ENCODE measurements at places on chromosomes 5 and 9.

DNA sequence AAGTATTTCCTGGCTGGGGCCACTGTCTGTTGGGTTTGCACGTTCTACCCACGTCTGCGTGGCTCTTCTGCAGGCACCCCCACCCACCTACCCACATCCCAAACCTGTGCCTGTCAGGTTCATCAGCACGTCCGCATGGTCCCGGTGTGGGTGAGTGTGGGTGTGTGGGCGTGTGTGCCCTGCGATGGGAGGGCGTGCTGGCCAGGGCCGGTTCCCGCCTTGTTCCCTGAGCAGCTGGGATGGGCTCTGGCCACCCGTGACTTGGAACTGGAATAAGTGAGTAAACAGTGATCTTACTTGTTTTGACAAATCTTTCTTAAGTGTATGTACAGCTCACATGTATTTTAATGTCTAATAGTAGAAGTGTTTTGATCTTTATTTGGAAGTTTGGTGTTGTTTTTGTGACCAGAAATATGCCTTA, 20.4 kb downstream of the ERGIC1 start:
- peak; percentile 67 for DNase-seq

DNA sequence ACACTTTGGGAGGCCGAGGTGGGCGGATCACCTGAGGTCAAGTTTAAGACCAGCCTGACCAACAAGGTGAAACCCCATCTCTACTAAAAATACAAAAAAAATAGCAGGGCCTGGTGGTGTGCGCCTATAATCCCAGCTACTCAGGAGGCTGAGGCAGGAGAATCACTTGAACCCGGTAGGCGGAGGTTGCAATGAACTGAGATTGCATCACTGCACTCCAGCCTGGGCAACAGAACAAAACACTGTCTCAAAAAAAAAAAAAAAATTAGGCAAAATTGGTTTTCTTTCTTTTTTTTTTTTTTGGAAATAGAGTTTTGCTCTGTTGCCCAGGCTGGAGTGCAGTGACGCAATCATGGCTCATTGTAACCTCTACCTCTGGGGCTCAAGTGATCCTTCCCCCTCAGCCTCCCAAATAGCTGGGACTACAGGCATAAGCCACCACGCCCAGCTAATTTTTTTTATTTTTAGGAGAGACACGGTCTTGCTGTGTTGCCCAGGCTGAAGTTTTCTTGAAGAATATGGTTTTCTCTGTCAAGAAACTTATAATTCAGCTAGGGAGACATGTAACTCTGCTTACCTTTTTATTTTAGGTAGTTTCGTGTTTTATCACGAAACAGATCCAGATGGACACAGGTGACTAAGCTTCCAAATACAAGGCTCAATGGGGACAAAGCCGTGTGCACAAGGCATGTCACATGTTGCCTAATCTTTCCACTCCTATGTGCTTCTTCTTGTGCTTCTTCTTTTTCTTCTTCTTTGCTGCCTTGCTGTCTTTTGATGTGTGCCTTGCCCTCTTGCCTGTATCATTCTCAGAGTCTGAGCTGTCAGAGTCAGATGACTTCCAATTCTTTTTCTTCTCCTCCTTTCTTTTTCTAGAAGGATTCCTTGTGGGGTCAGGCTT, 14.3 kb downstream of the TTC1 start:
- DNase-seq: no peak

DNA sequence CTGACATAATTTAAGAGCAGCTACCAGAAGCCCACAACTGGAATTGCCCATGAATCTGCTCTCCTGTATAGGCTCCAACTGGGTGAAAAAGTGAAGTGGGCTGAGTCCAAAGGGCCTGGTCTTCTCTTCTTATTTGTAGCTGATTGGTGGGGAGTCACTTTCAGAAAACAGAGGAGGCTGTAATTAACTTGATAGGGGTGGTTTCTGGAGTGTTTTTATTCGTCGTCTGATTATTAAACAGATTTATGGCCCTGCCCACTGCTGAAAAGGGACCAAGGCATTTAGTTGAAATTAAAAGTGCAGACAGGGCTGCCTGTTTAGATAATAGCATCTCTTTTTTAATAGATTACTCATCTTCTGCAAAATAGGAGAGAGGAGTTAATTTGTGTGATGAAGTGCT, 81.0 kb upstream of the SAP30L start:
- no peak for DNase-seq

- no peak for DNase-seq
Observed at GRCh38 chr9:11402621-11403020, 789.8 kb upstream of the PTPRD start.

- no peak for DNase-seq
Observed at GRCh38 chr5:127936439-127936972, 147.1 kb upstream of the SLC12A2 start.

GRCh38 chr9:134358662-134359319, 32.5 kb downstream of the RXRA start:
- DNase-seq: no peak

DNA sequence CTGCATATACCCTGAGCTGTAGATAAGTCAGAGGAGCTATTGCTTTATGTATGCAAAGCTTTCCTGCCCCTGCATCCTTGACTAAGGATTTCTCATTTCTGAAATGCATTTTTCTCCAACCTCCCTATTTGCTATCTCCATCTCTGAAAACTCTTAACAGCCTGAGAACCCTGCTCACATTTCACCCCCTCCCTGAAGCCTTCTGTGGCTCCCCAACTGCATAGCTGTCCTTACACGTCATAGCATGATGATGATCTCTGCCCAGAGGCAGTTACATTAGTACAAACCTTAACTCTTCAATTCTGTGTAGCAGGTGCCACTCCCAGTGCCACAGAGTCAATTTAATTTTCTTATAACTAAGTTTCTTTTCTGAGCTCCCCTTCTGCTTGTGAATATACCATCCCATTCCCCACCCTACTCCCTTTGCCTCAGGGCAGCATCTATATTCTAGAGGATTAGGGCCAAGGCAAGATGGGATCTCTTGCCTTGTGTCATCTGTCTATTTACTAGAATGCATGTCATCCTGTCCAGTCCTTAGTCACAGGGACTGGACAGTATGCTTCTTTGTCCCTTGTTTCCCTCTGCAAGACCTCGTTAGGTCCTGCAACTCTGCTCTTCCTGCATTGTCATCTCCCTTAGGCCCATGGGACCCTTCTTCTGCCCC, 149.7 kb upstream of the SPRY4 start:
- no peak for DNase-seq

DNA sequence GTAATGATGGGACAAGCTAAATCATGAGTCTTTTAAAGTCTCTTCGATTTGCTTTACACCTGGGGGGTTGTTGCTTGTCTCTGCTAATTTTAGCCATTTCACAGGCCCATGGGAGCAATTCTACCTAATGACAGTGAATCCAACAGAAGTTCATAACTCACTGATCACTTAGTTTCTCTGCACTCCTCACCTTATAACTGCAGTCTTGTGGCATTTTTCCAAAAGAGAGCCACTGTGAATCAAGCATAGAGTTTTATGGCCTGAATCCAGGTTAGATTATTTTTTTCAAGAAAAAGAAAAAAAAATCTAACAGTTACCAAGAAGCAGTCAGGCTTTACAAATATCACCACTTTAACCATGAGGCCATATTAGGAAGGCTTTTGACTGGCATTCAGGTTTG, 1.5 kb upstream of the IL7R start:
- DNase-seq: no peak

- DNase-seq: no peak
Observed at GRCh38 chr5:59390074-59390659, 503.4 kb downstream of the PDE4D start.

GRCh38 chr9:128457207-128457606, 1.4 kb downstream of the ODF2 start:
- DNase-seq: no peak

- DNase-seq: no peak
Observed at GRCh38 chr5:121937762-121938161, 24.0 kb upstream of the SRFBP1 start.

DNA sequence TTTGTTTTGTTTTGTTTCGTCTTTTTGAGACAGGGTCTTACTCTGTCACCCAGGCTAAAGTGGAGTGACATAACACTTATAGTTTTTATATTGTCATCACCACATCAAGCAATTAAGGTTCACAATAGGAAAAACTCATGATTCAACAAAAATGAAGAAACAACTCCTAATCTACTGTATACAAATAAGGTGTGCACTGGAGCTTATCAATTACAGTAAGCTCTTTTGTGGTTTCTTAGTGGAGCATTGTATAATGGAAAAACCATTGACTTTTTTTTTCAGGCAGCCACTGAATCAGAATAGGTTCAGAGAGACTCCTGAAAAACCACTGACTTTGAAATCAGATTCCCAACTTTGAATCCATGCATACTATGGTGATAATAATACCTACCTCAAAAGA, 10.8 kb upstream of the PLIN2 start:
- DNase-seq: no peak

- no peak for DNase-seq
Observed at GRCh38 chr5:61097465-61097864, 64.8 kb downstream of the SMIM15 start.

DNA sequence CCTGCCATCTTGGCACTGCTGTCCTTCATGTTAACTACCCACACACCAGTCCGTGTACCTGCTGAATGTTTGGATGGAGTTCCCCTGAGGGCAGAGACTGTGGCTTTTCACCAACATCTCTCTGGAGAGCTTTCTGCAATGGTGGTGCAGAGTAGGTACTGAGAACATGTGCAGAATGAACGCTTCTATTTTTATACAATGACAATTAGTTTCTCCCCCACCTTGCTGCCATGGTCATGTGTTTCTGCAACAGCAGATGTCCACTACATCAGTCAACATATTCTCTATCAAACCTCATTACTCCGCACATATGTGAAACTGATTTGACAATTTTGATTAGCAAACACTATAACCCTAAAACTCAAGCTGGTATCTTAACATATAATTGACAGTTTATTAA, 14.5 kb downstream of the PTCH1 start:
- DNase-seq: no peak

GRCh38 chr9:99491408-99492158, 269.5 kb downstream of the SEC61B start:
- DNase-seq: no peak

GRCh38 chr5:42518595-42519221, 95.5 kb downstream of the GHR start:
- DNase-seq: no peak

GRCh38 chr5:122858451-122858850, 13.0 kb downstream of the SNX24 start:
- no peak for DNase-seq

GRCh38 chr5:1751864-1752822, 47.5 kb downstream of the MRPL36 start:
- DNase-seq: no peak

DNA sequence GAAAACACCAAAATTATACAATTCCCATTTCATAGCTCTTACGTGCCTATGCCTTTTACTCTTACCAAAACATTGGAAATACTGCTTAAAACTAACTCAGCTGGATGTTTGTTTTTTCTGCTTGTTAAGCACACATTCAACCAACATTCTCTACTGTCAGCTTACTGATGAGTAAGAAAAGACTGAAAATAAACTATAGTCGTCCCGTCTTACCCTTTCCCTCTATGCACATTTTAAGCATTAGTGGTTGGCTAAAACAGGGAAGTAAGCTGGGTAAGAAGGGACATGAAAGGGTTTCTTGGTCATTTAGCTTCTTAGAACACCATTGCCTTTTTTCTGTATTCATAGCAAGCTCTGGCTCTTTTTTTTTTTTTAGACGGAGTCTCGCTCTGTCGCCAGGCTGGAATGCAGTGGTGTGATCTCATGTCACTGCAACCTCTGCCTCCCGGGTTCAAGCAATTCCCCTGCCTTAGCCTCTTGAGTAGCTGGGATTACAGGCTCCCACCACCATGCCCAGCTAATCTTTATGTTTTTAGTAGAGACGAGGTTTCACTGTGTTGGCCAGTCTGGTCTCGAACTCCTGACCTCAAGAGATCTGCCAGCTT, 232.1 kb upstream of the PCSK5 start:
- DNase-seq: no peak

GRCh38 chr5:158609333-158610050, 490.2 kb downstream of the EBF1 start:
- DNase-seq: no peak

DNA sequence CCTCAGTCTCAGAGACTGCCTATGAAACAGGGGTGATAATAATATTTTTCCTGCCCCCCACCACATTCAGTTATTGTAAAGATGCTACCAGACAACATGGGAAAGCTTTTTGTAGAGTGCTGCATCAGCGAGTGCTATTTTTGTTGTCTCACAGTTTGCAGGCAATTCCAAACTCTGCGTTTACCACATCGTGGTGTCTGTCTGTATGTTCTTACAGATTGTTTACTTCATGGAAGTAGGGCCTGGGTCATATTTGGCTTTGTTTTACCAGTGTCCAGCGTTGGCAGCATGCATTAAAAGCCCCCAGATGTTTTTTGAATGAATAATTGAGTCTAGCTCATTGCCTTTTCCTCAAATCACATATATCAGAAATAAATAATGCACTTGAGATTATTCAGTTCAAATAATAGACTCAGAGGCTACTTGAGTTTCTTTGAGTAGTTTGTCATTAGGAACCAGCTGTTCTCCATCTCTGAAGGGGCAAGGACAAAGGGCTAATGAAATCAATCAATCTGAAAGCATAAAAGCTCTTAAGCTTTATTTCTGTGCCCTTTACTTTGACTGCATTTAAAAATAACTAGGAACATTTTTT, 243.7 kb downstream of the CWC27 start:
- no peak for DNase-seq

DNA sequence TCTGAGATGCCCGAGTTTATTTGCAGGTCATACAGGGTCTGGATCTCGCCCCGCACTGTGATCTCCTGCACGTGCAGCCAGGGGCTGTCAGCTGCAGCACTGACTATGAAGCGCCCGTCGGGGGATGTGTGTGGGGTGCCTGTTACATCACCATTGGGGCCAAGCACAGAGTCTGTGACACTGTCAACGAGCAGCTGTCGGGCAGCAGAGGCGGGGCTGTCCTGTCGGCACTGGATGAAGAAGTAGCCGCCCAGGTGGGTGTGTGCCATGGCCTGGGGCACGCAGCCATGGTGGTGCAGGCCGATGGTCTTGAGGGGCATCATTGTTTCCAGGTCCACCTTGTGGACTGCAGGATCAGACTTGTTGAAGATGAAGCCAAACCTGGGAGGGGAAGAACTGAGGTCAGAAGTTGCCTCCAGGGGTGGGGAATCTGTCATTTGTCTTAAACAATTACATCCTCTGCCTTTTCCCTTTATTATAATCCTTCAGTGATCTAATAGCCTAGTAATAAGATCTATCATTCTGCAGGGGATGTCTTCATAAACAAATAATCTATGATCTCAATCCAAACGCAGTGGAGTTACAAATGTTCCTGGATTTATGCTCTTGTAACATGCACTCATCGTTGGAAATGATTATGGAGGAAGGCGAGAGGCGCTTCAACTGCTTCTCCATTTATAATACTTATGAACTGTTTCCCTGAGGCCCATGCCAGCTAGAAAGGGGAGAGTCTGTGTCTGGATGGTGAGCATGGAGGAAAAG, 147.8 kb downstream of the HSPA4 start:
- no peak for DNase-seq
